ENCODE measurements at places on chromosomes 6 and 20. TPM values are rescaled to one million over a fixed set of nuclear protein-coding genes. Genes with fewer than 3 reads are reported as not detected.

Gene SRSF12
- 2.8 TPM for total RNA-seq

Gene RAMACL
- total RNA-seq = not detected

Gene PNISR
- total RNA-seq = 197 TPM

Gene ZSCAN31
- total RNA-seq = 29.1 TPM

Gene C20orf202
- total RNA-seq = 0.73 TPM

Gene ANKEF1
- total RNA-seq = 5.1 TPM

Gene MAPK13
- 0.26 TPM for total RNA-seq

Gene TTLL9
- total RNA-seq = under 0.01 TPM

Gene SLC2A10
- 15.9 TPM for total RNA-seq

Gene MICB
- 3.5 TPM for total RNA-seq

Gene PRRC2A
- total RNA-seq = 37.9 TPM

Gene FRMD1
- total RNA-seq = not detected

Gene MROH8
- total RNA-seq = 7.5 TPM

Gene PSORS1C2
- not detected for total RNA-seq

Gene HAO1
- total RNA-seq = not detected

Gene DNAH8
- total RNA-seq = 0.03 TPM

Gene OOEP
- not detected for total RNA-seq

Gene DTNBP1
- 1.8 TPM for total RNA-seq

Gene RPS10
- total RNA-seq = 1,812 TPM
